ENCODE measurements at places on chromosomes 12 and 14. TPM values are rescaled to one million over a fixed set of nuclear protein-coding genes. Genes with fewer than 3 reads are reported as not detected.
A peak's percentile ranks its signal among the peaks of the same experiment; 100 is the strongest.

The CFAP54 gene
- 4.4 TPM for polyA plus RNA-seq

The INHBE gene
- polyA plus RNA-seq: 0.95 TPM

The ERP27 gene
- 22.6 TPM for polyA plus RNA-seq

The AMIGO2 gene
- 40.5 TPM for polyA plus RNA-seq

The RSRC2 gene
- 262 TPM for polyA plus RNA-seq

The FGF6 gene
- not detected for polyA plus RNA-seq

The SDR39U1 gene
- polyA plus RNA-seq: 55.4 TPM

The OAS2 gene
- polyA plus RNA-seq: 9.9 TPM

DNA sequence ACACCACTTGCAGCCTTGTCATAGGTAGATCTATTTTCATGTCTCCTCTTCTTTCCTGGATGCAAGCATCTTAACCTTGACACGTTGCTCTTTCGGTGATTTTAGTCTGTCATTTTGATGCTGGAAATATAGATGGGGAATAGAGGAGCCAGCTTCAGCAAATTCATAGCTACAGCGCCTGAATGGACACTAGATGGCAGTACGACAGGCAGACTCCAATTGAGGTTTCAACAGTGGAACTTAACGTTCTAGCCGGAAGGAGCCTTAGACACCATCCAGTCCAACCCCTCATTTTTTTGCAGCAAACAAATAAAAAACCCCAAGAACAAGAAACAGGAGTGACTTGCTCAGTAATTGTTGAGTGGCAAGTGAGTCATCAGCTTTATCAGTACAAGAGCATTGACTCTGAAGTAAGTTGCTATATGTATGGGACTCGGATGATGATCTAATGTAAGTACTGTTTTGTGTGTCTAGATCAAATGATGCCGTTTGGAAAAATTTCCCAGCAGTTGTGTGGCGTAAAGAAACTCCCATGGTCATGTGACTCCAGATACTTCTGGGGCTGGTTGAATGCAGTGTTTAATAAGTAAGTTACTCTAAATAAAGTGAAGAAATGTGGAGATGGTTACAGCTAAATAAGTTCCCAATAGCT is 9.0 kb downstream of the DMAC2L start:
- peak; percentile 85 for DNase-seq

GRCh38 chr14:81221579-81222102 is 882 bp upstream of the GTF2A1 start:
- DNase-seq: no peak

GRCh38 chr12:83257726-83258125 is 571.0 kb downstream of the TMTC2 start:
- no peak for DNase-seq

- no peak for DNase-seq
These were observed 105.8 kb downstream of the C12orf50 start for GRCh38 chr12:87923361-87923760.

- no peak for DNase-seq
These were observed 2.0 kb upstream of the PELI2 start for GRCh38 chr14:56115976-56116893.

- DNase-seq: no peak
These were observed 265.7 kb downstream of the BCL11B start for GRCh38 chr14:99006276-99006675.

DNA sequence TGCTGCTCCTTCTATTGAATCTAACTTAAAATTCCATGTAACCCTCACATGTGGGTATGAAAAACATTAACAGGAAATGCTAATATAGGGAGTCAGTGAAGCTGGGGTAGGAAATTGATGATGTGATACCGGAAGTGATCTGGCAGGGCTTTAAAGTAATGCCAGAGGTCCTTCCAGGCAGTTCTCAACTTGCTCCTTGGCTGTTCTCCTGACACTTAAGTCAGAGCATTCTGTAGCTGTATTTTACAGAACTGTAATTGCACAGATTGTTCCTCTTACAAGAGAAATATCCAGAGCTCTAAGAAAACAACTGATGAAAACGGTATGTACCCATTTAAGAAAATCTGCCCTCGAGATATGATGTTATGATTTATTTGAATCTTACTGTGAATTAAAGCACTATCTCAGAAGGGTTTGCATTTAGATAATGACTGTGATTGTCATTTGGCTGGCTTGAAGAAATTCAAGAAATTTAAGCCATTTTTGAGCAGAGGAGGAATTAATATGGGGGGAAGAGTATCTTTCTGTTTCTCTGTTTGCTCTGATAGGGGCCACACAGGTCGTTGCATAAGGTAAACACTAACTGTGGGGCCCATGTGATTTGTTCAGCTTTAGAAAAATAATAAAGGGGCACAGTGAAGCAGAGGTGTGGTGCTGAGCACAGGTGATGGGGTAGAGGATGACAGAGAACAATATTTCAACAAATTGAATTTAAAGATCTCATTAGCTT is 88.4 kb downstream of the BBS10 start:
- peak; percentile 3 for DNase-seq

GRCh38 chr12:88723219-88723618 is 142.9 kb upstream of the KITLG start:
- no peak for DNase-seq

DNA sequence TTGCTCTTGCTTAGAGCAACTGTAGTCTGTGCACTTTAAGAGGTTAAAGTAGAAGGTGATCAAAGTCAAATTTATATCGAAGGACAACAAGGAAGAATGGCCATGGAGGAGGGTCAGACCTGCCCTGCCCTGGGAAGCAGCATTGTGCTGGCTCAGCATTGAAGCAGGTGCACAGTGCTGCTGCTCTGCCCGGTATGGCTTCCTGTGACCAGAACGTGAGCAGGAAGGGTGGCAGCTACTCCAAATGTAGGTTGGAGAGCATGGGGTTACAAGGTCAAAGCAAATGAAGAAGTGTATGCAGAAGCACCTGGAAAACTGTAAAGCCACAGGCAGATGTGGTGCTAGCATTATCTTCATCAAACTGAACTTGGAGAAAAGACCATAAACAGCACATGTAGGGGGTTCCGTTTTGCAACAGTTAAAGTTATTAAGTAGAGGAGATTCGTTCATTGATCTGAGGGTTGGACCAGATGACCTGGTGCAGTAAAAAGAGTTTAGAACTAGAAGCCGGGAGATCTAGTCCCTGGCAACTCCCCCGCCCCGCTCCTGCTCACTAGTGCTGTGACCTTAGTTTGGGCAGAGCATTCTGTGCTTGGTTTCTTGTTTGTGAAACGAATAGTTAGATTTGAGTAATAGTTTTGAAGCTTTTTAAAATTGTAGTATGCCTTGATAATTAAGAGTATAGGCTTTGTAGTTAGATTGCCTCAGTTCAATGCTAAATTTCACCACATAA is 84.2 kb downstream of the SCN8A start:
- no peak for DNase-seq

DNA sequence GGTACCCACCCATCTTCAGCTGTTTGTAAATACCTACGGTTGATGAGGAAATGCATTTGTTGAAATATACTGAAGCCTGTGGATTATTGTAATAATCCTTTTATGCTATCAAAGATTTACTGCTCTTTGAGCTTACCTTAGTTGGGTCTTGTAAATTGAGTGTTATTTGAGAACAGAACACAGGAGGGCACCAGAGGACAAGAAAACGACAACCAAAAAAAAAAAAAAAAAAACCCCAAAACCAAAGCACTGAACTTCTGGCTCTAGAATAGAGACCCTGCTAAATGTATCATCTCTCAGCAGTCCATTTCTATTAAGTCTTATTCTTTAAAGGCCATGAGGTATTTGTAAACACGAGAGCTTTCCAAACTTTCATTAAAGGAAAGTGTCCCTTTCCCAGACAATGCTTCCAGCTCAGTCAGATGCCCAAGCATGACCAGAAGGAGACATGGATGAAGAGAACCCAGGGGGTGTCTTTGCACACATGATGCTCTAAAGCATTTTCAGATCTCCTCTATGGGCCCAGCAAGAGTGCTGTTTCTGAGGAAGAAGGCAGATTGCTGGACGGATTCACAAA is 763.9 kb downstream of the NRXN3 start:
- DNase-seq: peak; percentile 34

GRCh38 chr12:50006754-50007442 is 18.4 kb downstream of the RACGAP1 start:
- DNase-seq: no peak

- DNase-seq: no peak
These were observed 64.7 kb downstream of the VEZT start for GRCh38 chr12:95282266-95282665.

DNA sequence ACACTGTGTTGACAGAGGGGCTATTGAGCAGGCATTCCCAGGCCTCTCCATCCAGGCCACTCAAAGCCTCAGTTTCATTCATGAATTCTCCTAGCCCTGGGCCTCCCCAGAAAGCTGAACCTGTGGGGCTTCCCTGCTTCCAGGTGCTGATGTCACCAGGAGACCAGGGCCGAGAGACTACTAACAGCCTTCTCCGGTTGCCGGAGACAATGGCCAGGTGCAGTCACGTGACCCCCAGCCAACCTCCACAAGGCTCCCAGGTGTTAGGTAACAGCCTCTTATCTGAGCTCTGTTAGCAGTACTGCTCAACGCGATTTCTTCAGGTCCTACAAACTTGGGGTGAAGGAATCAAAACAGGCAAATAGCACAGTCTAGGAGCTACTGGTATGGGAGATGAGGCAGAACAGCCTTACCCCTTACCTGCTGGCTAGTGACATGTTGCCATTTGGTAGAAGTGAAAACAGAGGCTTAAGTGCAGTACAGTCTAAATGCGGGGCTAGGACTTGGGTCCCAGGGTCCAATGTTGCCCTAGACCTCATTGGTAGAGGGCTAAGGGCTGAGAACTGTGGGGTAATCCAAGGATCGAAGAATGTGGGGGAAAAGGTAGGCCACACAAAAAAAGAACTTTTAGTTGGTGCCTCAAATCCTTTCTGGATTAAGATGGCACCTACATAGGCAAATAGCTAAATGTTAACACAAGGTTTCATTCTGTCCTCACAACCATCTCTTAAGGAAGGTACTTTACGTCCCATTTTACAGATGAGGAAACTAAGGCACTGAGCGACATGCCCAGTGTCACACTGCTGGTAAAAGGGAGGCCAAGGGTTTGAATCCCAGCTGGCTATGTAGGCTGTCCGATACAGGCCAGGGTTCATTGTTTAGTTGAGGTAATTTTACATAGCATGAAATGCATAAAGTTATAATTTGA is 3.8 kb downstream of the CCDC88C start:
- DNase-seq: no peak

- DNase-seq: no peak
These were observed 198.5 kb downstream of the STXBP6 start for GRCh38 chr14:24851406-24851805.

GRCh38 chr14:93375673-93376156 is 28.7 kb downstream of the COX8C start:
- no peak for DNase-seq

DNA sequence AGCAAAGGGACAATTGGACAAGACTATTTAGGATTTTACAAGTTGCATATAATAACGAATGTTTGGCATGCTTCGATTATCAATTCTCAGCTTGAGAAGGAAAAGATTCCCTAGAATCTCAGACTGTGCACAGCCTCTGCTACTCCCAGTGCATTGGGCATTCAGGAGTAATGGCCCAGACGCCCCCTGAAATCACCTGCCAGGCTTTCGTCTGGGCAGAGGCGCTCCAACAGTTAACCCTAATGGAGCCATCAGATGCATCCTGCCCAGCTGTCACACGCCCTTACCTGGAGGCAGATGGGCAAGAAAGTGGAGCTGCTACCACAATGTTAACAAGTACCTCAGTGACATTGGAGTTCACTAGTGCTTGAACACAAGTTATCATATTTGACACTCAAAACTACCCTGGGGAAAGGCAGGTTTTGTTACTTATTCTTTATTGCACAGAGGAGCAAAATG is 927 bp upstream of the LRP6 start:
- no peak for DNase-seq

GRCh38 chr14:105528586-105529318 is 2.4 kb downstream of the TMEM121 start:
- no peak for DNase-seq

DNA sequence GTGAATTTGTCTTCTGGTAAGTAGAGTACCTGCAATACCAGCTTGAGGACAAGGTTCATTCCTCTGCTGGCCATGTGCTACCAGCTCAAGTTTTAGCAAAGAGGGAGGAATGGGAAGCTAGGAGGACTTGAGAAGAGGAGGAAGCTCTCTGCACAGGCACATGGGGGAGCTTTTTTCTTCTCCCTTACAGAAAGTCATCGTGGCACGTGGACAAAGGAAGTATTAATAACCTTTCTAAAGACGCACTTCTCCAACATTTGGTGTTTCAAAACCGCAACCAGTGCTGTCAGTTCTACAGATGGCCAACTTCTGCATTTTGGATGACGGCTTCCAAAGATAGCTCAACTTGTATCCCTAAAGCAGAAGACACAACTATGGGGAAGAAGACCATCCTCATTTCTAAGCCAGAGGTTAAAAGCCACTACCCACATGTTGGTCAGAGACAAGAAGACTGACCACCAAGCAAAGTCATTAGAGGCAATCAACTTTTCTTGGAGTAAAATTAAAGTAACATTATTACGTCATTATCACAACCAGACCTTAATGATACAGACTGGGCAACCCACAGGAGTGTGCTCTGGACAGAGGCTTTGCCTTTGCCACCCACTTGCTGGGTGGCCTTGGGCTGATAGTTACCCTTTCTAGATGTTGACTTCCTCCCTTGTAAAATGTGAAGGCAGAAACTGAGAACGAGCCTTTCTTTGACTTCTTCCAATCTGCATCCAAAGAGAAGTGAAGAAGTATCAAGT is 12.3 kb upstream of the TMED10 start:
- no peak for DNase-seq

- no peak for DNase-seq
These were observed 28.3 kb downstream of the C12orf75 start for GRCh38 chr12:105358789-105359188.

DNA sequence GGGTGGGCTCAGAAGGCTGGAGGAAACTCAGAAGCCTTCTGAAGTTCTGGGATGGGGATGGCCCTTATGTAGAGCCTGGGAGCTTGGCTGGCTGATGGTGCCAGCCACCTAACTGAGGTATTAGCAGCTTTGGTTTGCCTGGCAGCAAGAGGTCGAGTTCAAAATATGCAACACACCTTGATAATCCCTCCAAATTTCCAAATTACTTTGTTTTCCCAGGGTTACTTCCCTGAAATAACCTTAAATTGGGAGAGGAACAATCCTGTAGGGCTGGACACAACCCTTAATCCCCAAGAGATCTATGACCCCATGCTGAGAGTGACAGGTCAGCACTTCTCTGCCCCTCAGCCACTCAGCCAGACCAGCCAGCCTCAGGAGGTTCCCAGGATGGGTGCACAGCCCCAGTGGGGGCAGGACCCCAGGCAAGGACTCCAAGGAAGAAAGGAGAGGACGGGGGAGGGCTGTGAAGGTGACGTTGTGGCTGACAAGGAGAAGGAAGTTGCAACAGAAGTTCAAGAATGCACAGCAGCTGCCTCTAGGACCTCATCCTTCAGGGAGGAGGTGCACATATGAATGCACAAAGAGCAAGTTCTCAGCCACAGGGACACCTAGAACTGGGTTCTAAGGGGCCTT is 18.6 kb upstream of the KRT77 start:
- no peak for DNase-seq

DNA sequence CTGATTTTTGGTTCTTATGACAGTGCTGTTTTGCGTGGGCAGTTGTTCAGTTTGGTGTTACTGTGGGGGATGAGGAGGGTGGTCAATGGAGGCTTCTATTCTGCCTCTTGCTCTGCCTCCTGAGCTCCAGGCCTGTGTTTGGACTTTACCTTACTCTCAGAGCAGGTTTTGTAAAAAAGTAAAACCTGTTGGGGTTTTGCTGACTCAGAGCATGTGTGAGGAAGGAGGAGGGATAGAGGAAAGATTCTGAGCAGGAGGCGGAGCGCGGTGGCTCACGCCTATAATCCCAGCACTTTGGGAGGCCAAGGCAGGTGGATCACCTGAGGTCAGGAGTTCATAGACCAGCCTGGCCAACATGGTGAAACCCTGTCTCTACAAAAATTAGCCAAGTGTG is 6.7 kb downstream of the A2ML1 start:
- DNase-seq: no peak

- no peak for DNase-seq
These were observed 12.5 kb downstream of the HNRNPC start for GRCh38 chr14:21256539-21257393.

Data from left kidney (tissue), 8 donors.